ENCODE measurements at places on chromosomes 2 and 18. TPM values are rescaled to one million over a fixed set of nuclear protein-coding genes. Genes with fewer than 3 reads are reported as not detected.

- DNase-seq, result no peak
Measured at GRCh38 chr2:64390586-64390985, 63.4 kb upstream of the LGALSL start.

DNA sequence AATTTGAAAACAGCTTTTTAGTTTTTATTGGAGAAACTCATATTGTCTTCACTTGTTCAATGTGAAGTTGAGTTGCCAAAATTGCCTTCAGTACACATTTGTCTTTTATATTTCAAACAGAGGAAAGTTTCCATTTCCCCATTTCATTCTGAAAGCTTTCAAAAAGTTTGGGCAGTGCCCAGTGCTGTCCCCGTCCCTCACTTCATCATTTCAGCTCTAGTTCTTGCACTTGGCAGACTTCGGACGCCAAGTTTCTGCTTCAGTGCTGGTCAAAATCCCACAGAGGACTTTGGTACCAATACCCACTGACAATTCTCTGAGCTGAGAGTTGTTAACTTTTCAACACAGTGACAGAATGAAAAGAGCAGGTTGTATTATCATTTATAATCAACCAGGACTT is 43.4 kb upstream of the AQP4 start:
- DNase-seq, result no peak

GRCh38 chr2:226984750-226985582 is 149.1 kb downstream of the RHBDD1 start:
- peak; percentile 43 for DNase-seq

GRCh38 chr2:231627384-231628120 is 34.9 kb downstream of the TEX44 start:
- no peak for DNase-seq

GRCh38 chr2:237720957-237721356 is 77.6 kb upstream of the RBM44 start:
- DNase-seq, result no peak

- peak; percentile 93 for DNase-seq
Measured at GRCh38 chr18:58117786-58118403, 73.9 kb downstream of the NEDD4L start.

Gene ANKRD62
- total RNA-seq, result 0.20 TPM

Gene MARCO
- not detected for total RNA-seq
